ENCODE measurements at places on chromosomes 7 and 10.

DNA sequence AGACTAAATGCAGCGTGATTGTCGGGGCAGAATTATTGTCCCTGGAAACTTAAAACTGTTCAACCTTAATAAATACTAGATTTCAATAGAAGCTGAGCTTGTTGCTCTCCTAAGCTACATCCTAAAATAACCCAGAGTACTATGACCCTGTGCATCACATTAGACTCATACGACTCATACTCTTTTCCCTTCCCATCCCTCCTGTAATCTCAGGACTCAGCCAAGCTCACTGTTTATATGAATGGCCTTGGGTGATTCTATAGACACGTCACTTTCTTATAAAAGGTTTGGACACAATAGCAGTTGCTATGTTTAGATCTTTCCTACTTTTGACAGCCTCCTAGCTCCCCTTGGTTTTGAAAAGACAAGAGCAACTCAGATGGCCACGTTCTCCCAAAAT, 17.2 kb downstream of the TCF7L2 start:
- DNase-seq: peak; percentile 60

DNA sequence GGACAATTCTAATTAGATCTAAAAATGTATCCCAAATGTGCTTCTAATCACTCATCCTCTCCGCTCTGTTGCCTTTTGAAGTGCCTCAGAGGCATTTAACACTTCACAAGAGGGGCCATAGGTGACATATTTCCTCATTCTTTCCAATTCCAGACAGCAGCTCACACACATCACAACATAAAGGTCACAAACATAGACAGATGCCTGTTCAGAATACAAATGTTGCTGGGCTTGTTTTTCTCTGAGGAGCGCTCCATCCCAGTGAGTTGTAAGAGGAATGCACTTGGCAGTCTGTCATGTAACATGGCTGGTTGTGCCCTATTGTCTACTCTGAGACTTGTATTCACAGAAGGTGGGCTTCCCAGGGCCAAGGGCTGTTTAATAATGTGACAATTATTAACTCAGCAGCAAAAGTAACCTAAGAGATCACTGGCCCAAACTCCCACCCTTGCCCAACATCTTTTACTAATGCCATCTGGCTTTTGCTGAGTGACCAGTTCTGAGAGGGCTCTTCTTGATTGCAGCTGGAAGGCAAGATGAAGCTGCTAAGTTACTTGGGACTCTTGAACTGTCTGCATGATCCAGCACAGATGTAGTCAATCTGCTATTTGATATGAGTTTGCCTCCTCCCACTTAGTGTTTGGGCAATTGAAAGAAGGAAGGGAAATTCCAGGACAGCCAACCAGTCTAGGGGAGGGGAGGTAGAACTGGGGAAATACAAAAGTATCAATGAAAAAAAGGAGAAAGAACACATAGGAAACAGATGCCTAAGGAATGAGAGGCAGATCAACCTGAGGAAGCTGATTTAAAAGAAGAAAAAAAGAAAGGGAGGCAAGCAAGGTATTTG, 13.6 kb downstream of the PON2 start:
- peak; percentile 38 for DNase-seq

DNA sequence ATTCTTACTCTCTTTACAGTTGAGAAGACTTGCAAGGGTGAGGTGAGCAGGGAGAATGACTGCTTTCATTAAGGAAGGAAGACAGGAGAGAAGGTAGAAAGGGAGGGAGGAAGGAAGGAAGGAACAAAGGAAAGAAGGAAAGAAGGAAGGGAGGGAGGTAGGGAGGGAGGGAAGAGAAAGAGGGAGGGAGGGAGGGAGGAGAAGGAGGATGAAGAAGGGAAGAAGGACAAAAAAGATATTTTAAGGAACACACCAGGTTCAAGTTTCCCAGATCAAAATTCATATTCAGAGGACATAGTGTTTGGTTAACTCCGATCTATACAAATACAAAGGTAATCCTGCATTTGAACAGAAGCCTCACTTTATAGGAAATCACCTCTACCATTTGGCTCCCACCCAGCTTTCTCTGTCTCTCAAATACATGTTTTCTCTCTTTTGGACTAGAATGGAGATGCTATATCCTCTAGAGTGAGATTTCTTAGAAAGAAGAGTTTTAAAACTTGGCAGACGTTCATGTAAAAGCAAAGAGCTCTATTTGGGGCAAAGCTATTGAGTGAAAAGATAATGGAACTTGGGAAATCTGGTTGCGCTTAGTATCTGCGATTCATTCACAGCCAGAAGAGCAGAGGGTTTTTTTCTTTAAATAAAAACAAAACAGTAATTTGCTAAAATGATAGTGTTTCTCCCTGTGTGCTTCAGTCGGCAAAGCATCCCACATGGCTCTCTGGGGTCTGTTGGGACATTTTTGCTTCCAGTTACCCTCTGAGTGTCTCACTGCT, 261.9 kb upstream of the LYZL1 start:
- DNase-seq: no peak

DNA sequence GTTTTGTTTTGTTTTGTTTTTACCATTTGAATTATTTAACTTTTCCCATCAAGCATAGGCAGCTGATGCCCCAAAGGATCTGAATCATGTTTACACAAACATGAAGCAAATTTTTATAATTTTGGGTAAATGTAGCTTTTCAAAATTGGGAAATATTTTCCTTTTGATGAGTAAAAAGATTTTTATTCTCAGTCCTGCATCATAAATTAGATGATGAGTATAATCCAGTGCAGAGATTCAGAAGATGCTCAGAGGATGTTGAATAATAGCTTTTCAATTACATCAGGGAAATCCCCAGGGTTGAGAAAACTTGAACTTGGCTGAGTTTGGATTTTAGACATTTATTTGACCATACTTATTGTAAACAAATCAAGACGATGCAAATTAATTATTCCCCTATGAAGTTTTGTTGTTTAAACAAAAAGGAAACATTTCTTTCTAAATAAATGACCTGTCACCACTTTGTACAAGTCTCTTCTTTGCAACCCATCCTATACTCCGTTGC, 121.7 kb downstream of the FAM204A start:
- DNase-seq: no peak

GRCh38 chr7:23662124-23662983, 17.6 kb upstream of the FAM221A start:
- peak; percentile 59 for DNase-seq

DNA sequence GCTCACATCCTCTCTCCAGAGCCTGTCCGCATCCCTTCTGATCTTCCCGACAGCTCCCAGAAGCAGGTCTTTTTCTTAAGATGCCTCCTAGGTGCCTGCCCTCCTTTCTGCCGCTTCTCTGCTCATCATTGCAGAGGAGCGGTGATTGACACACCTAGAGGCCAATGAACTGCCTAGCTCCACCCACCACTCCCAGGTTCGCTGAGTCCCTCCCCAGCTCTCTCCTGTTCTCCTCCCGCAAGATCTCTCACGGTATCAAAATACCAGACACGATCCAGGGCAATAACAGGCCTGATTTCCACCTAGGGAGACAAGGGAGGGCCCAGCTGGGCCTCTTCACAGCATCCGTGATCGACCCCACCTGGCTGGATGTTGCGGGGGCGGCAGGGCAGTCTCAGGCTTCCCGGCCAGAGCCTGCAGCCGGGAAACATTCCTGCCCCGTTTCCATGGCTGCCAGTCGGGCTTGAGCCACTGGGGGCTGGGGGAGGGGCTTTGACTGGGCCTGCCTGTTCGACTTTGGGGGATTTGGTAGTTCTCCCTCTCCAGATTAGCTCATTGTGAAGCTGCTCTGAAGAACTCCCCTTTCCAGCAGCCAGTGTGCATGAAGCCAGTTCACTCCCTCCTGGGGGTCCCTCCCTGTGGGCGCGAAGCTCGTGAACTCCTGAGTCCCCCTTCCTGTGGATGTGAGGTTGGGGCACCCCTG, 373.5 kb downstream of the RPS24 start:
- DNase-seq: peak; percentile 97

DNA sequence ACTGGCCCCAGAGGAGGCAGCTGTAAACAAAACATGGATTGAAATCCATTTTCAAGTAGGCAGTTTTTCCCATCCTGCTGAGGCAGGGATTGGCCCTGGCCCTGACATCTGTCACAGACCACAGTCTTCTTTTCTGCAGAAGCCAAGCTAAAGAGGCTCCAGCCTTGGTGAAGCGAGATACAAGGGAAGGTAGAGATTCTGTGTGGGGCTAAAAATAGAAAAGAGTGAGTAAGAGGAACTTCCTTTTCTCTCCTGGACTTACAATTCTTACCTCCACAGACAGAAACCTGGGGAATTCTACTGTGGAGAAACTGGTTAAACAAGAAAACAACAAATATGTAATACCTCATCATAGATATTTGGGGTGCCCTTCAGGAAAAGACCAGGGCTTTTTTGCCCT, 624.8 kb upstream of the FZD8 start:
- no peak for DNase-seq

DNA sequence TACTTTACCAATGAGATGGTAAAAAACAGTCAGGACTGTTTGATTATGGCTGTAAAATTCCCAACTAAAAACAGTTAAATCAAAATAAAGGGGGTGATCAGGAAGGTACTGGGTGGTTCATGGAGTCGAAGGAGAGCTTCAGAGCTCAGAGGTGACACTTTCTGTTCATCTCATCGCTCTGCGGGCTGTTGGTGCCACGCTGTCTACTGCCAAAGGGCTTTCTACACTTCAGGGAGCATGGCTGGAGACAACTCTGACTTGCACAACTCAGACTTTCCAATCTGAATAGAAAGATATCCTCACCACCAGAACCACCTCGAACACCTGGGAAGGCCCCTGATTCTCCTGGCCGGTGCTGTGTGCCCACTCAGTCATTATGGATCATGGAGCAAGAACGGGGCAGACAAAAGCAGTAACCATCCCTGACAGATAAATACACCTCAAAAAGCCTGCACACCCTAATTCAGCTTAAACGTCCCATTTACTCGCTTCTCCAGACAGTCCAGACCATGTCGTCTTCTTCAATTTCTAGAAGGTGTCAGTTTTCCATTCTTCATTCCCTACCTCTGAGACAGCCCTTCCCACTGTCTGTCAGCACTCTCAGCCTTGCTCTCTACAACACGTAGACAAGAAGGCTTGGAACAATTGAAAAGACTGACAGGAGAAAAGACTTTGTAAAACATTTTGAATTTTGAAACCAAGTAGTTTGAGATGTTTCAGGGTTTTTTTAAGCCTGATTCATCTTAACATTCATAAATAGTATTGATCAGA, 348.7 kb upstream of the NFE2L3 start:
- DNase-seq: no peak

- no peak for DNase-seq
These were observed 234.6 kb downstream of the PPP1R3A start for GRCh38 chr7:113684165-113684564.

DNA sequence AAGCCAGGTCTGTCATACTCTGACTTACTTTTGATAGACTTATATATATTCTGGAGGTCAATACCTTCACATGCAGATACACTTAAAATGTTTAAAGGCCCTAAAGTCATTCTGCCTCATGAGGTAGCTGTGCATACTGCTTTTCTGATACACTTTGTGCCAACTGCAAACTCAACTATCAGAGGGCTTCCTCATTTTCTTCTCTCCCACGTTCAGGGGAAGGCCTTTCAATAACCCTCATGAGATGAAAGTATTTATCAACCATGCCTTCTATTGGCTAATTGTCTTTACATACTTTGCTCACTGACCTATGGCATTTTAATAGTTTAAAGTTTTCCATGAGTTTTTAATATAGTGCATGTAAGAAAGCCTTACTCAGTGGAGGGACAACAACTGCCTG, 112.7 kb upstream of the AMPH start:
- no peak for DNase-seq

DNA sequence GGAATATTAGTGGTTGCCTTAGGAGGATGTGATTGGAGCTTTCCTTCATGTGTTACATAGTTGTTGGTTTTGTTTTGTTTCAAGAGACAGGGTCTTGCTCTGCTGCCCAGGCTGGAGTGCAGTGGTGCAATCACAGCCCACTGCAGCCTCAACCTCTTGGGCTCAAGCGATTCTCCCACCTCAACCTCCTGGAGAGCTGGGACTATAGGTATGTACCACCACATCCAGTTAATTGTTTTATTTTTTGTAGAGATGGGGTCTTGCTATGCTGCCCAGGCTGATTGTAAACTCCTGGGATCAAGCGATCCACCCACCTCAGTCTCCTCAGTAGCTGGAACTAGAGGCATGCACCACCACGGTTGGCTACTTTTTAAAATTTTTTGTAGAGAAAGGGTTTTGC, 86.1 kb downstream of the RABGEF1 start:
- no peak for DNase-seq

- DNase-seq: no peak
These were observed 203.5 kb downstream of the CTNNA3 start for GRCh38 chr10:67492317-67493019.

GRCh38 chr10:123665491-123666286, 466 bp upstream of the GPR26 start:
- no peak for DNase-seq

DNA sequence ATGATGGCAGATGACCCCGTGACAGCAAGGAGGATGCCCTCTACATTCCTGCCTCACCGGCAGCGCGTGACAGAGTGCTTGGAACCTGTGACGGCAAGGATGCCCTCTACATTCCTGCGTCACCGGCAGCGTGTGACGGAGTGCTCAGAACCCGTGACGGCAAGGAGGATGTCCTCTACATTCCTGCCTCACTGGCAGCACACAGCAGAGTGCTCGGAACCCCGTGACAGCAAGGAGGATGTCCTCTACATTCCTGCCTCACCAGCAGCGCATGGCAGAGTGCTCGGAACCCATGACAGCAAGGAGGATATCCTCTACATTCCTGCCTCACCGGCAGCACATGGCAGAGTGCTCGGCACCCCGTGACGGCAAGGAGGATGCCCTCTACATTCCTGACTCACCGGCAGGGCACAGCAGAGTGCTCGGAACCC, 231.0 kb downstream of the DIP2C start:
- DNase-seq: no peak

DNA sequence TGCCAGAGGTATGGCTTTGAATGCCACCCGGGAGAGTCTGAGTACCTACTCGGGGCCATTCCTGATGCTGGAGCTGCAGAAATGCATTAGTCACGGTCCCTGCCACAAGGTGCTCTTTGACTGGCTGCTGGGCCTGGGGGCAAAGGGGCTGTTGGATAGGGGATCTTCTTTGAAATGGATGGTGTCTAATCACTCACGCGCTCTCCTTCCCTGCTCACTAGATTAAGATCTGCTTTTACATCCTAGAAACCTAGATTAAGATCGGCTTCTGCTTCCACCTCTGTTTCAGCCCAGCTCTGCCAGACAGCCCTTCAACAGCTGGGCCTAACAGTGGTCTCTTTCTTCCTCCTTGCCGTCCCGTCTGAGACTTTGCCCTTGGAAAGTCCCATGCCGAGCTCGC, 57.2 kb downstream of the PAX2 start:
- no peak for DNase-seq

- DNase-seq: no peak
These were observed 277.7 kb downstream of the ZEB1 start for GRCh38 chr10:31596765-31597164.

GRCh38 chr7:668139-668931, 58.2 kb upstream of the DNAAF5 start:
- peak; percentile 85 for DNase-seq
